Nucleus accumbens (tissue), 56 donors: ENCODE measurements at places on chromosomes 16 and 17.

DNA sequence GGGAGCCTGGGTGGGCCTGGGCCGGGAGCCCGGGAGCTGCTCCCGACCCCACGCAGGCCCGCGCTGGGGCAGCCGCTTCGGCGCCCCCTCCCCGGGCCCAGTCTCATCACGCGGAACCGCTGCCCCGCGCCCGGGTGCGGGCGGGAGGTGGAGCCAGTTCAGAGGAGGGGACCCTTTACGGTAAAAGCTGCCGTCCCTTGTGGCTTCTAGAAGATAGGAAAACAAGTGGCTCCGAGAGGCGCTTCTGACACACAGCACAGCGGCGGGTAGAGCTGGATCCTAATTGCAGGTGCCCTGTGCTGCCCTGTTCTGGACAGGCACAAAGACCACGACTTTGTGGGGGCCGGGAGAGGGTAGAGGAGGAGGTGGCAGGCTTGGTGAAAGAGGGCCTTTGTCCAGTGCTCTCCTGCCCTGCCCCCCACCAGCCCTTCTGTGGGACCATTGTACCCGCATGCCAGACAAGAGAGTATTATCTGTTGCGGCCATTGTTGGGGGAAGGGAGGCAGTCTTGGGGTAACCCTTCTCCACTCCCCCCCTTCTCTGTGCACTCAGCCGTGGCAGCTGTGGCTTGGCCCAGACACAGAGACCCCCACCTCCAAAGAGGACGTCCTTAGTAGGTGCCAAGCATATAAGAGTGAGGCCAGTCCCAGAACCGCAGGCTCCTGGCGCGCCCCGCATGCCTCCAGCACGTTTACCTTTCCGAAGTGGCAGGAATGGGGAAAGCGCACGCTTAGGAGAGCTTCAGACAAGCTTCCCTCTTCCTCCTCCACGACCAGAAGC, 736 bp downstream of the CNP start:
- DNase-seq: peak; percentile 87

GRCh38 chr17:34370376-34370996, 7.5 kb upstream of the CCL1 start:
- DNase-seq: no peak

DNA sequence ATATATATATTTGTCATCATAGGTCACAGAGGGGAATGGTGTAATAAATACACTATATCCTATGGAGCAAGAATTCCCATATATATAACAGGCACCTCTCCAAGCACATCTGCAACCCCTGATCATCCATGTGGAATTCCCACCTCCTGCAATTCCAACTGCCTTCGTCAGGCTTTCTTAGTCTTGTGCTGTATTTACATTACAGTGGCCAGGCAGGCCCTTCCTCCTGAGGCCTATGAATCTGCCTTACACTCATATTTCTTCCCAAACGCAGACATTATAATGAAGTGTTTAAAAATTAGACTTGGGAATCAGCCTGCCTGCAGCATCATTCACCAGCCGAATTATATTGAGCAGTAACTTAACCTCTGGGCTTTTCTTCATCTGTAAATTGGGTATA, 19.3 kb upstream of the DNAH9 start:
- no peak for DNase-seq

- DNase-seq: no peak
These were observed 549.1 kb downstream of the WWOX start for GRCh38 chr16:78648517-78648916.

GRCh38 chr17:4007346-4008081, 43.3 kb upstream of the ATP2A3 start:
- no peak for DNase-seq

DNA sequence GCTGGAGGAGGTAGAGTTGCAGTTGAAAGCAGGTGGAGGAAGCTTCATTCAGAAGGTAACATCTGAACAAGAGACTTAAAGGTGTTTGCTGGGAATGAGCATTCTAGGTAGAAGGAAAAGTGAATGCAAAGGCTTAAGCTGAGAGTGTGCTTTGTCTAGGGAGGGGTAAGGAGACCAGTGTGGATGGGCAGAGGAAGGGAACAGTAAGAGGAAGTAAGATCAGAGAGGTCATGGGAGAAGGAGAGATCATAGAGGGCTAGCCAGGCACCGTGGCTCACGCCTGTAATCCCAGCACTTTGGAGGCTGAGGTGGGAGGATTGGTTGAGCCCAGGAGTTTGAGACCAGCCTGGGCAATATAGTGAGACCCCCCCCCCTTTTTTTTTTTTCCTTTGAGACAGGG, 3.3 kb downstream of the STX4 start:
- DNase-seq: no peak

DNA sequence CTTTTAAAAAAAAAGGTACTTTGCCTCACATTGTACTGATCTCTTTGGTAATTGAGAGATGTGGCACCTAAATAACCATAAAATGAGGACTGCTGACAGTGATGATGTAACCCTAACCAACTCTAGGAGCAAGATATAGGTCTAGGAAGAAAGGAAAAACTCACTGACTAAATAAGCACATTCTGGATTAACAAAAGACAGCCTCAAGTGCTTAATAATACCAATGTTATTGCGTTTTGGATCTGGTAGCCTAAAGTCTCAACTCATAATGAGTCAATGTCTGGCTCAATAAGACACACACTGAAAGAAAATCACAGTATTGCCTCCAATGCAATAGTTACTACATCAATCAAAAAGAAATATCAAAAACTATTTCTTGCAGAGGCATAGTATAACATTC, 3.0 kb downstream of the ERN1 start:
- no peak for DNase-seq

GRCh38 chr17:15340966-15341365, 431 bp downstream of the TEKT3 start:
- DNase-seq: no peak

GRCh38 chr17:76685366-76685765, 25.4 kb downstream of the MXRA7 start:
- no peak for DNase-seq
